Activated CD4-positive, alpha-beta T cell treated with anti-CD3 and anti-CD28 coated beads, Interleukin-2, amount 50 U/mL, for 16 hours (primary cell): ENCODE measurements at places on chromosomes 12 and 14.

GRCh38 chr12:120887253-120888043, 16.7 kb downstream of the SPPL3 start:
- no peak for DNase-seq

GRCh38 chr12:107656302-107656701, 29.3 kb upstream of the PWP1 start:
- DNase-seq, result no peak

DNA sequence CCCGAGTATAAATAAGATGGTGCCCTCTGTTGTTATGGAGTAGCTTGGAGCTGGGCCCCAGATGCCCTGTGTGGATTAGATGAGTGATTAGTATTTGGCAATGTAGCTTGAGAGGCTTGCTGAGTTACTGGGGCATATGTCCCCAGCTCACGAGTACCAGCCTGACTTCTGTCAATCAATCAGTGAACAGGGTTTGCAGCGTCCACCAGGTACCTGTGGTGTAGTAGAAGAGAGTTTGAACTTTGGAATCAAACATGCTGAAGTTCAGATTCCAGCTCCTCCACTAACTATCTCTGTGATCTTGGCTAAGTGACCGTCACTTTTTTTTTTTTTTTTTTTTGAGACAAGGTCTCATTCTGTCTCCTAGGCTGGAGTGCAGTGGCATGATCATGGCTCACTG, 11.6 kb upstream of the TCL1B start:
- DNase-seq, result no peak

- DNase-seq, result no peak
Measured at GRCh38 chr12:131363841-131364495, 346.9 kb upstream of the SFSWAP start.

DNA sequence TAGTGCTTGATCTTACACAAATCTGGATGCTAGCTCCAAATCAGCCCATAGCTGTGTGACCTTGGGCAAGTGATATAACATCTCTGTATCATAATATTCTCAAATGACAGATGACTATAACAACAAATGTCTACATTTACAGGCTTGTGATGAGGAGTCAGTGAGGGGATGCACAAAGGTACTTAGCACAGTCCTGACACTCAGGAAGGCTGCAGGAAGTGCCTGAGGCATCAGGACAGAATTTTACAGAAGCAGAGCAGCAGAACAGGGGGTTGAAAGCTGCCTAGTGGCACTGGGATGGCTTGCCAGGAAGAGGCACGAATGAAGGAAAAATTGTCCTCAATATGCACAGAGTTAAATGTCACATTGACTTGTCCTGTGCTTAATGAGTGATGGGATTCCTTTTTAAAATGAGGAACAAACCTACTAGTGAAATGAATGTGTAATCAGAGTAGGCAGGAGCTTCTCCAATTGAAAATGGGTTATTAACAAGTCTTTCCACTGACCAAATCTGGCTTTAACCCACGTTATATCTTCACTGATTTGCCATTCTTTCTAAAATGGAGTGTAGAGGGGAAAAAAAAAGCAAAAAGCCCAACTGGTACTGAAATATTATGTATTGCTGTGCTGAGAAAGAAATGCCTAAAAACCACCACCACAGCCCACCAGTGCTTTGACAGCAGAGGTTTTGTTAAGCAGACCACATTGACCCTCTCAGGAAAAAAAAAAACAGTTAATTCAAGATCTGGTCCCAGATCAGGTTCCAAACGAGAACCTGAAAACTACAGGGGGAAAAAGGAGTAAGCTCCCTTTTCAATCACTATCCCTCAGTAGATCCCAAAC, 11.6 kb downstream of the BTG1 start:
- DNase-seq, result no peak

- no peak for DNase-seq
Measured at GRCh38 chr12:90244232-90244631, 535.6 kb upstream of the ATP2B1 start.

GRCh38 chr12:100317371-100317770, 39.5 kb upstream of the SLC17A8 start:
- DNase-seq, result no peak

DNA sequence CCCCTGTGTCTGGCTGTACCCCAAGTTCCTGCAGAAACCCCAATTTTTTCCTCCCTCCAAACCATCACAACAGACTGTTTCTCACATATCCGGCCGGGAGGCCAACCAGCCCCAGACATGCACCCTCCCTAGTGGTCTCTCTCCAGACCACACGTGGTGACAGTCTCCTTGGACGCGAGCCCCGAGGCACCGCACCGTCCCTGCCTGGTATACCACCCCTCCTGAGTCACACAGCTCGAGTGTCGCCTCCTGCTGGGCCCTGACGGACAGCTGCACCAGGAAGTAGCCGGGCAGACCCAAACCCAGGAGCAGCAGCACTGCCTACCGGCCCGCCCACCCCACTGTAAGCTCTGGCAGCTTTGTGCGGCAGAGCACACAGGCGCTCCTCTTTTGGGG, 97.4 kb downstream of the RFLNA start:
- no peak for DNase-seq

DNA sequence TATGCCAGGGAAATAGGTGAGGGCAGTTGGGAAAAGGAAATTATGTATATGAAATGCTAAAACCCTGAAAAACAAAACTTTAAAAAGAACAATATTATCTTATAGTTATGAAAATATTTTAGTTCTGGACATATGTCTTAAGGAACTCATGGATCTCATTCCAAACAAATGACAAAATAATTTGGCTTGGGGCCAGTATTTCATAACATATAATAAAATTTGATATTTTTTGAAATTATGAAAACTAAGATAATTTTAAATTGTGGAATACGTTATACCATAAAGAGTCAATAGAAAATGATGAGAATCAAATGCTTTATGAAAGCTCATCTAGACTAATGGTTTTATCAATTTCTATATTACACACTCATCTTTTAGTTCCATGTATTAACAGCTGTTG, 173.8 kb upstream of the DCN start:
- no peak for DNase-seq

DNA sequence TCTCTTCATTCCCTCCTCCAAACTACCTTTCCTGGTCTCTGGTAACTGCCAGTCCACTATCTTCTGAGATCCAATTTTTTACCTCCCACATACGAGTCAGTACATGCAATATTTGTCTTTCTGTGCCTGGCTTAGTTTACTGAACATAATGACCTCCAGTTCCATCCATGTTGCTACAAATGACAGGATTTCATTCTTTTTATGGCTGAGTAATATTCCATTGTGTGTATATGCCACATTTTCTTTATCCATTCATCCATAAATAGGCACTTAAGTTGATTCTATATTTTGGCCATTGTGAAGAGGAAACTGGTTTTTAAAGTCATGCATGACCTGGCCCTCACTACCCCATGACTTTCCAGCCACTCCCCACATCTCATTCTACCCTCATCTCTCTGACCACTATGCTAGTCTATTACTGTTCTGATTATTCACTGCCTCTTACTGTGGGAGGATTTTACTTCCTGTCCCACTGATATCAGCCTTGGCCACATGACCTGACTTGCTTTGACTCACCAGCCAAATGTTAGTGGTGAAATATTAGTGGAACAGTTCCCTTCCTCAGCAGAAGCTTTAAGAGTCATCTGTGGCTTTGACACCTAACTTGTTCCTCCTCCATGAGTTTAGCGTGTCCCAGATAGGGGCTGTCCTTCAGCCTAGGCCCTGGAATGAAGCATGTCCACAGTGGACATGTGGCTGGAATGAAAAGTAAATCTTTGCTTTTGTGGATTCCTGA, 52.2 kb downstream of the GOLGA5 start:
- DNase-seq, result peak; percentile 63

- DNase-seq, result no peak
Measured at GRCh38 chr12:1865284-1865866, 45.0 kb downstream of the LRTM2 start.

GRCh38 chr12:26238341-26239121, 43.2 kb downstream of the SSPN start:
- no peak for DNase-seq
